ENCODE measurements at places on chromosomes 13 and 19.

GRCh38 chr19:42378225-42379215, 11.6 kb downstream of the CNFN start:
- DNase-seq = no peak

DNA sequence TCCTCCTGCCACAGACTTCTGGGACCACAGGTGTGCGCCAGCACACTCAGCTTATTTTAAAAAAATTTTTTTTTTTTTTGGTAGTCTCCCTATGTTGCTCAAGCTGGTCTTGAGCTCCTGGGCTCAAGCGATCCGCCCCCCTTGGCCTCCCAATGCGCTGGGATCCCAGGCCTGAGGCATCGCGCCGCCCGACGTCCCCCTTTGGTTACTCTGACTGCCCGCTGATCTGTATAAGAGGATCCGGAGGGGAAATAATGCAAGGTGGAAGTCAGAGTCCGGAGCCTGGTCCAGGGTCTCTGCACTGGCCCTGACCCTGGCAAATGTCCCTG, 486 bp upstream of the ZNF805 start:
- DNase-seq = no peak

DNA sequence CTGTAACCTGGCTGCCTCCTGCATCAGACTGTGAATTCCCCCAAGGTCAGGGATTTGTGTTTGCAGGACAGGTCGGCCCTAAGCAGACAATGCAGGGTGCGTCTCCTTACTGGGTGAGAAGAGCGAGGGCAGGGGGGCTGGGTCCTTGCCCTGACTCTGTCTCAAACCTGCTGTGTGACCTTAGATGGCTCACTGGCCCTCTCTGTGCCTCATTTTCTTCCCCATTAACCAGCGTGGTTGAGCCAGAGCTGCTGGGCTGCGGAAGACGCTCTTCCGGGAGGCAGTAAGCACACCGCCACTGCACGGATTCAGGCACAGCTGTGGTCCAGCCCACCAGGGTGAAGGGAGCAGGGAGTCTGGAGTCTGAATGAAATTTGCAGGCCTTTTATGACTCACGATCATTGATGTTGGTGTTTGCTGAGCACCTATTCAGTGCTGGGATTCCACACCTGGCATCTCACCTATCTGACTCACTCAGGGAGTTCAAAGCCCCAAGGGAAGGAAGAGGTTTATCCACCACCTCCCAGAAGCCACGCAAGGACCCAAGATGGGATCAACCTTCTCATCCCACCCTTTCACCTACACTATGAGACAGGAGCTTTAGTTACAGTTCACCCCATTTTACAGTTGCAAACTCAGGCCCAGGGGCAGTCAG, 2.5 kb downstream of the AKT1S1 start:
- no peak for DNase-seq

- no peak for DNase-seq
These were observed 4.7 kb upstream of the GPR183 start for GRCh38 chr13:99311748-99312492.

GRCh38 chr13:48904668-48905290, 70.9 kb upstream of the FNDC3A start:
- DNase-seq = no peak

GRCh38 chr13:23922005-23922932, 25.0 kb upstream of the C1QTNF9B start:
- DNase-seq = no peak

DNA sequence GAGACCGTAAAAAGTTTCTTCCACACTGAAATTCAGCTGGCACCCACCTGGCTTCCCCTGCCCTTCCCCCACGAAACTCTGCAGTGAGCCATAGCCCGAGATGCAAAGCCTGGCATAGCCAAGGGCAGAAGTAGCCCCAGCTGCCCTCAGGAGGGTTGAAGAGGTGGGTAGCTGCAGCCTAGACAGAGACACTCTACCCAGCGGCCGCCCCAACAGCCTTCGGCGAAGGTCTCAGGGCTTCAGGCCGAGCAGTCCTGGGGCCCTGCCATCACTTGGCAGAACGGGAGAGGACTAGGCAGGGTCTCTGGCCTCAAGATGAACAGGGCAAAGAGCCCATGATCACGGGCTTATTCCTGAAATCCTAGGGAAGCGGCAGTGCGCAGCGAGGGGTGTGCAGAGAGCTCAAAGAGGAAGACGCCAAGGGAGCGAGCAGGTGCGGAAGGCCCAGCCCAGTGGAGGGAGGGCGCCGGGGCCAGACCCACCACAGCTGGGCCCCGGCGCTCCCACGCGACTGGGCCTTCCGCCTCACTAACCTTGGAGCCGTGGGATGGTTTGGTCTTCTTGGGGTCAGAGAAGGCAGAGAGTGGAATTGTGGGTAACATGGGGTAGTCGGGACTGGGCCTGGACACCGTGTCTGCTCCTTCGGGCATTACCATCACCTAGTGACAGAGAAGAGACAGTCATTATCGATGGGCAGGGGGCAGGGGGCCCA, 53.2 kb downstream of the MLLT1 start:
- DNase-seq = no peak

DNA sequence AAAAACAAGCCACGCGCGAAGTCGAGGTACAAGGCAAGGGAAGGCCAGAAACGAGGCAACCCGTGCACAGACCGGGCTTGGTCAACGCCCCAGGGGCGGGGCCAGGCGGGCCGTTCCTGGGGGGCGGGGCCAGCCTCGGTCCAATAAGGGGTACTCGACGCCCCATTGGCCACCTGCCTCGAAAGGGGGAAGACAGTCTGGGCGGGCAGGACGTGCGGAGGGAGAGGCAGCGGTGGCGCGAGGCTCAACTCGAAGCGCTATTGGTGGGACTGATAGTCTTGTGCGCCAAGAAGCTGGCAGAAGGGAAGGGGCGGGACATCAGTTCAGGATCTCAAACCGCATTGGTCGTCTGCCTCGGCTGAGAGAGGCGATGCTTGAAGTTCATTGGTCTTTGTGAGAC, at the start of gene LYPD4:
Gene LYPD4 (minus strand): TSS at position 83 of the 400 bp plus-strand sequence. CDS start 5,398 bp downstream, outside the sequence.
- no peak for DNase-seq

GRCh38 chr13:30145709-30146367, 161.5 kb downstream of the KATNAL1 start:
- no peak for DNase-seq

GRCh38 chr13:41565216-41565615, 107.9 kb downstream of the RGCC start:
- no peak for DNase-seq

DNA sequence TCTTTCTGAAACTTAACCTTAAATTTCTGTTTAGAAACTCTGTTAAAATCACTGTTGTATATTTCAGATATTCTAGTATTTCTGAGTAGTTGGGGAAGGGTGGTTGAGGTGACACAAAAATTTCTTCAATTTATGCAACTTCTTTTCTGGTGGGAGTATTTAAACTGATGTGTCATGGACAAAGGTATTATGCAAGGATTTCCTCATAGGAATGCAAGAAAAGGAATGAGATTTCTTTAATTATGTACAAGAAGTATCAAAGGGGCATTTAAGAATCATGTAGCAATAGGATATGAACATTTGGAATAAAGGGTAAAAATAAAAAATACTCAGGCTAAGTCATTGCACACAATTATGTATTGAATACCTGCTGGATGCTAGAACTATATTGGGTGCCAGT, 575.8 kb upstream of the KLF12 start:
- DNase-seq = no peak

- no peak for DNase-seq
These were observed 11.4 kb downstream of the ETFB start for GRCh38 chr19:51354742-51355148.

DNA sequence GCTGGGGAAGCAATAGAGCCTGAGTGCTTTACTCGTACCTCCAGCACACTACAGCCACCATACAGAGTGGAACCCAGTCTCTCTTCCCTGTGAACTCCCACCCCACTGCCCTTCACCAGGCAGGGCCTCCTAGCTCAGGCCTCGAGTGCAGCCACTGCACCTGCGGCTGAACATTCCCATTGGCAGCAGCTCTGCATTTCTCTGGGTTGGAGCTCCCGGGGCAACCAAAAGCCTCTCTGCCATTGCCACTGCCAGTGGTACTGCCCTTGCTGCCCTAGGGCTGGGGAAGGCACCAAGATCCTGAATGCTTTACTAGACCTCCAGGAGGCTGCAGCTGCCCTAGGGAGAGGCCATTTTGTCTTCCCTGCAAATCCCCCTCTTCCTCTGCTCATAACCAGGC, 266.8 kb downstream of the TDRD3 start:
- DNase-seq = no peak

DNA sequence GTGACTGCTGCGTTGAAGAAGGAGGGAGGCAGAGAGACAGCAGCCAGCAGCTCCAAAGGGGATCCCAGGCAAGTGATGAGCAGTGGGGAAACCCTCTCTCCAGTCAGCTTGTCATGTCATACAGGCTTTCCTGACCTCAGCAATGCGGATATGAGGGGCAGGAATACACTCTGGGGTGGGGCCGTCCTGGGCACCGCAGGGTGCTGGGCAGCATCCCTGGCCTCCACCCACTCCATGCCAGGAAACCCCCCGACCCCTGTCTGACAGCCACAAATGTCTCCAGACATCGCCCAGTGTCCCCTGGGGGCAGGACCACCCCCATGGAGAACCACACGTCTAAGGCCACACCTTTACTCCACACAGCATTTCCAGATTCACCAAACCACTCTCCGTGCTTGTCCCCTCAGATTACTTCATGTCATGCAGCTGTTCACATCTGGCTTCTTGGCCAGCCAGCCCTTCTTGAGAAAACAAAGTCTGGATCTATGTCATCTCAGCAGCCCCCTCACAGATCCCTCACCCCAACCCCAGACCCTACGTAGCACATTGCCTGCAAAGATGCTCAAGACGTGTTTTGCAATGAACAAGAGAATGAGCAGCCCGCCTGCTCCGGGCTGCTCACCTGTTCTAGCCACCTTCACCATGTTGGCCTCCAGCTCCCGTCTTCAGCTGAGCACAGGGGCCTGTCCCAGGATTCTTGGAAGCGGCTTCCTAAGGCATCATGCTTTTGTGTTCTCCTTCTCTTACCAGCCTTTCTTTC, 46.5 kb downstream of the RFX2 start:
- no peak for DNase-seq

DNA sequence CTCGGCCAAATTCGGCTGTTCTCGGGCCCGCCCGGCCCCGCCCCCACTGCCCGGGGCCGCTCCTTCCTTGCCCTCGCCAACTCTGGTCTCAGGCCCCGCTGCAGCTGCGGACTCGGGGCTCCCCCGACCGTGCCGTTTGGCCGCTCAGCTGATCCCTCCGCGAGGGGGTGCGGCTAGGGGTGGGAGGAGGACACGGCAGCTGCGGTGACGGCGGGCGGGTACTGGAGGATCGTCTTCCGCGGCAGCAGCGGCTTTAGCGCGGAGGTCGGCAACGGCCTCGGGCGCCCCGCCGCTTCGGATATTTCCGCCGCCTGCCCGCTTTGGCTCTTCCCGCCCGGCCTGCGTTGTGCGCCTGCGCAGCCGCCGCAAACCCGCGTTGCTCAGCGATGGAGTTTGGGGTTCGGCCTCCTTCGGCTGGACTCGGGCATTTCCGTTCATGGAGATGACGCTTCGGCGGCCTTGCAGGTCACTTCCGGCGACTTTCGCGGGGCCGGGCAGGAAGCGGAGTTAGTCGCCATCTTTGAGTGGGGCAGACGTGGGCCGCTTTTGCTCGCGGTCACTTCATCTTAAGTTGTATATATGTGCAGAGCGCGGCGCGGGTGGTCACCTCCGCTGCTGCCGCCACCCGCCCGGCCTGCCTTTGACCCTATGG, 338 bp upstream of the UBE2M start:
- DNase-seq = peak; percentile 99

DNA sequence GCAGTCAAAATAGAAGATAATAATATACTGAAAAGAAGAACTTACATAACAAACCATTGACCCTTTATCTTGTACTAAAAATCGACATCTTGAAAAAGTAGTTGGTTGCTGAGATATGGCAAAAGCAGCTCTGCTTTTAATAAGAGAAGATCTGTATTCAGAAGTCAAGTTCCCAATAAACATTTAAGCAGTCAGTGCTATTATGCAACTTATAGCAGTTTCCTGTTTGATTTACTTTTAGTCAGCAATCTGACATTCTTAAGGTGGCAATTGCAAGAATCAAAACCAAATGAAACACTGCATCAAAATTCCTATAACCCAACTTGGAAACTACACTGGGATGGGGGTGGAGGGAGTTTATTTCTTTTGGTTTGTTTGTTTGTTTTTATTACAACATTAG, 165.5 kb downstream of the TBC1D4 start:
- DNase-seq = no peak

DNA sequence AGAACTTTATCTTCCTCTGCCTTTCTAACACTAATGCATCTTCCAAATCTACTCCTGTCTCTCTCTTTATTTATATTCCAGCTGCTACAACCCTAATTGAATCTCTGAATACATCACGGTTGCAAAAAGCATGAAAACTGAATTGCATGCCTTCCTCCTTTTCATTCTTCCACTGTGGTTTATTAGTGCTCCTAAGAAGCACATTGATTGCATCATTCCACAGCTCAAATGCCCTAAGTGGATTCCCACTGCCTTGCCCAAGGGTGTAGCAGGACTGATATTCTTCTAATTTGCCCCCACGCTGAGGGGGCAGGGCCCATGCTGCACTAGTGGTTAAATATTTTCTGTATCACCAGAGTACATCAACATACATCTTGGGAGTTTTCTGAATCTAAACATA, 640.8 kb downstream of the EFNB2 start:
- no peak for DNase-seq

GRCh38 chr13:29522044-29522685, 73.3 kb downstream of the SLC7A1 start:
- DNase-seq = no peak

DNA sequence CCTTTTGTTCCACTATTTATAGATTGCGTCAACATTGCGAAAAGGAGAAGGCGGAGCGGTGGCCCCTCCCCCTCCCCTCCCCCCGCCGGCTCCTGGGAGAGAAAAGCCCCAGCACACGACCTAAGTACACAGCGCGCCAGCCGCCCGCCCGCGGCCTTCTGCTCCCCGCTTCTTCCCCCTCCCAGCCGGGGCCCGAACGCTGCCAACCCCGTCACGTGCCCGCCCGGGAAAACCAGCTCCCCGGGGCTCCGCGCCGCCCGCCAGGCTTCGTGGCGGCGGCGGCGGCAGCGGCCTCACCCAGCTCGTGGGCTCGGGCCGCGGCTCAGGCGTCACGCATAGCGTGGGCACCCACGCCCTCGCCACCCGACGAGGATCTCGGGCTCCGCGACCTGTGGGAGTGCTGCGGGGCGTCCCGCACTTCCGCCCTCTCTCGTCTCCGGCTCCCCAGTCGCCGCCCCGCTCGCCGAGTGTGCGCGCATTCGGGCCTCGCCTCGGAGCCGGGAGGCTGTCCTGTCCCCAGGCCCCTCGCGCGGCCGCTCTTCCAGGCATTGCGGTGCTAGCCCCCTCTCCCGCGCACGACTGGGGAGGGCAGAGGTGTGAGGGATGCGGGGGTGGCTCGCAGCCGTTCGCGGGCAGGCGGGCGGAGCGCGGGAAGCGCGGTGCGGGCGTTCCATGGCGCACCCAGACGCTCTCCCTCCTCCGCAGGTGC, 110.5 kb downstream of the KCNRG start:
- DNase-seq = peak; percentile 82

- DNase-seq = no peak
These were observed 100.4 kb downstream of the DOCK9 start for GRCh38 chr13:98877466-98877865.

GRCh38 chr13:99630269-99630898, 129.1 kb downstream of the TM9SF2 start:
- DNase-seq = no peak

DNA sequence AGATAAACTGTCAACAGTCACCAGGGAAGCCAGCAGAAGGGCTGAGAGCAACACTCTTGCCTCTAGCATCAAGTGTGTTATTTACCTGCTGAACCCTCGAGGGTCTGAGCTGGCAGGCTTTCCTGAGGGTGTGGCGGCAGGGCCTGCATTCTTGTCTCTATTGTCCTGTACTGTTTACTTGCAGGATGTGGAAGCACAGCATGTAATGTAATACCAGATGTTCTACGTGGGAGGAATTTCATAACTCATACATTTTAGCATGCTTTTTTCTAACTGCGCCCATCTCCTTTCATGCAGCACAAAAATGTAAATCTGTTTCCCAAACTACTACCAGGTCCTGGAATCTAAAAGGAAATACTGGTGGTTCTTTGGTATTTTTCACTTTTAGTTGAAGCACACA, 153.1 kb downstream of the RGCC start:
- DNase-seq = no peak
